Peyer's patch (tissue), 4 donors: ENCODE measurements at places on chromosomes 6 and 20.

DNA sequence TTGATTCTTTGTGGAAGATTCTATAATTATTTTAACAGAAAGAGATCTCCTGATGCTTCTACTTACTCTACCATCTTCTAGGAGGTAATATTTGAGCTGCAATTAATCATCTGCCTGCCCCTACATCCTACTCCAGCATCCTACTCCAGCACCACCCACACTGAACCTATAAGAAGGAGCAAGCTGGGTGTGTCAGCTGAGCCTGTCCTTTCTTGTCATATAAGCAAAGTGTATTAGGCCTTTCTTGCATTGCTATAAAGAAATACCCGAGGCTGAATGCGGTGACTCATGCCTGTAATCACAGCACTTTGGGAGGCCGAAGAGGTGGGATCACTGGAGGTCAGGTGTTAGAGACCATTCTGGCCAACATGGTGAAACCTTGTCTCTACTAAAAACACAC, 84.2 kb upstream of the ARG1 start:
- DNase-seq, result no peak

- DNase-seq, result no peak
Observed at GRCh38 chr6:9292975-9293374, 857.6 kb upstream of the SLC35B3 start.

GRCh38 chr6:157155804-157156203, 167.5 kb downstream of the TMEM242 start:
- no peak for DNase-seq

GRCh38 chr6:15365273-15365687, 119.4 kb downstream of the JARID2 start:
- peak; percentile 54 for DNase-seq

GRCh38 chr6:87203448-87204023, 48.2 kb downstream of the ZNF292 start:
- DNase-seq, result no peak

DNA sequence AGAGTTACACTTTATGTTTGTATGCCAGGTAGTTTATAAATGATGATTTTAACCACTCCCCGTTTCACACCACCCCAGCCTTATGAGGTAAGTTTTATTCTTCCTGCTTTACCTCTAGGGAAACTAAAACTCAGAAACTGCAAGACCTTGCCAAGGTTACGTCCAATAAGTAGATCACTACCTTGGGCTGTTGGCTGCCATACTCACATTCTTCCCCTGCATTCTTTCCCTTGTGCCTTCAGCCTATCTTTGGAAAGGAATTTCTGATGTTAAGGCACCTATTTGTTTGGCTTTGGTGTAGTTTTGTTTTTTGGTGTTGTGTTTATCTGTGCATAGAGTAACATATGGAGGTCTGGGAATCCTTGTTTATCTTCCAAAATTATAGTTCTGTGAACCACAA, 122.1 kb downstream of the UST start:
- DNase-seq, result no peak

DNA sequence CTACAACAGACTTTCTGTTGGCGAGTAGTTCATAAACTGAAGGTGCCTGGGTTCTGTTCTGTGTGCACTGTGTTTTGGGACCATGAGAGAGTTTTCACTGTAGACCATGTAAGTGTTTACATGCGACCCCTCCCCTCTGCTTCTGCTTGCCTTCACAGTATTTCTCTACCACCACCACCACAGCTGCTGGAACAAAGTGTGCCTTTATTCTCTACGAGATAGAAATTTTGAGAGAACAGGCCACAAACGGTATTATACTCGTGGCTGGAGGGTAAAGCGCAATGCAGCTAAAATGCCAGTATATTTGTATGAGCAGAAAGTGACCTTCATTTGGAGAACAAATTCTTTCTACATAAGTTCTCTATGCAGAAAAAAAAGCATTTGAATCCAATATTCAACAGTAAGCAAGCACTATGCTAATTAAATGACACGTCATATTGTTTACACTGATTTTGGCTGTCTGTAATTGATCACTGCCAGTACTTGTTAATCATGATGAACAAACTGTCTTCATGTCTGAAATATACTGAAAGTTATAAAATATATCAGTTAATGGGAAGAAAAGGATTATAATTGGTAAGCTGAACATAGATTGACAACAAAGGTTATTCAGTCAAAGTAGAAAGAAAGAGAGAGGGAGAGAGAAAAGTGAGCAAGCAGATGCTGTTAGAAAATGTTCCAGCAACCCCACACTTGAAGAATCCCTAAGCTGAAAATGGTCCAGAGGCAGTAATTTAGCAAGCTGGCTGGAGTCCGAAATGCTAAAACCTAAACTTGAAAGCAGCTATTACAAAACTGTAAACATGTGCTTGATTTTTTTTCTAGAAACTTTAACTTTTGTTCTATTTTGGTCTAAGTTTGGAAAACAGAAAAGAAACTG, 8.8 kb downstream of the CLDN20 start:
- DNase-seq, result no peak

DNA sequence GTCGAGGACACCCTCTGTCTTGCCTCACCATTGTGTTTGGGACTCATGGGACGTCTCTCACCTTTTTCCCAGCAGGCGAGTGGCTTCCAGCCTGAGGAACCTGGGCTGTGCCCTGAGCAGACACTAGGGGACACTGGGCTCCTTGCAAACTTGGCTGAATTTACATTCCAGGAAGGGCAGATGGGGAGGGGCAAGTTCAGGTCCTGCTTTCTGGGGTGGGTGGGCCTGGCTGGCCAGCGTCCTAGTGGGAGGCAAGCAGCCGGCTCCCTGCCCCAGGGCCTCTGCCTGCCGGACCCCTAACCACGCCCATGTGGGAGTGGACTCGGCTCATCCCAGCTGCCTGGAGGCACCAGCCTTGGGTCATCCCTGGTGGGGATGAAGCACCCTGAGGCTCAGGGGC, 48.2 kb upstream of the MLN start:
- no peak for DNase-seq

- peak; percentile 63 for DNase-seq
Observed at GRCh38 chr6:148747471-148748165, 788 bp downstream of the UST start.

DNA sequence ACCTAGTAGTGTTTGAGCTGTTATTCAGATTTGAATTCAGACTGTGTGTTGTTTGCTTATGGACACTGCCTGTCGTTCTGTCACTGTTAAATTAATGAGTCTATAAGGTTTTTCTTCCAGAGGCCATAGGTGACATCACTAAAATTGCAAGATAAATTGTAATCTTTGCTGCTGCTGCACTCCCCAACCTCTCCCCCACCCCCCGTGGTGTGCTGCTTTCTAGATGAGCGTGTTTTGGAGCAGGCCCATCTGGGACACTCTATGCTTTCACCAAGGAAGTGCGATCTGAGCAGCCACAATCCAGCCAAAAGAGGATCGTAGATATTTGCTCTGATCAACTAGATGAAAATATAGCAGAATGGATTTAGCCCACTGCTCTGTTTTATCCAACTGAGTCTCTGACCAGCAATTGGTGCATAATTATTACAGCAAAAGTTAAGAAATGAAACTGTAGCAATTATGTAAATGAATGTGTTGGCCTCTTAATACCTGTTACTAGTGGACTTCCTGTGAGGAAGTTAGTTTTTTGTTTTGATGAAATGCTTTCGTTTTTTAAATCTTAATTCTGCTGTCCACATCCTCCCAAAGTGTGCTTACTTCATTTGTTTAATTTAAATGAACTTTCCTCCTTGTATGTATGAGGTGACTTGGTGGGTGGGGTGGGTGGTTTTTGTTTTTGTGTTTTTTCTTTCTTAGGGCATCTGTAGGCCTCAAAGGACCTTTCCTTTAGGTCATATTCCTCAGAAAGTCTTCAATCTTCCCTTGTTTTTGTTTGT, 58.1 kb downstream of the RPRD1B start:
- no peak for DNase-seq

DNA sequence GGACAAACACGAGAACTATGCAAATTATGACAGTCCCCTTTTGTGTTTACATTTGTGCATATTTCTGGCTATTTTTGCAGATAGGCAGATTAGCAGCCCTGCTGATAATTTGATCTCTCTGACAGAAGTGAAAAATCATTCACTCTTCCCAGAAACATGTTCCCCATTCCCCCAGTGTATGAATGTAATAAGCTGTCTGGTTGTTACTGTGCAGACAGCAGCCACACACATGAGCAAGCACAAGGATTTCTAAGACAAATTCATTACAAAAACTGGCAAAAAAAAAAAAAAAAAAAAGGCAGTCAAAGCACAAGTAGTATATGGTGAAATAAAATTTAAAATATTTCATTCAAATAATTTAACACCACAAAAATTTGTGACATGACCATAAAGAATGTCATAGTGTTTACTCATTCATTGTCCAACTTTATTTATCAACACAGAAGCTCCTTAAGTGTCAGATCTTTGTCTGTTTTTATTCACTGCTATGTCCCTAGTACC, 95.5 kb upstream of the VGLL2 start:
- no peak for DNase-seq

- no peak for DNase-seq
Observed at GRCh38 chr20:13245250-13245723, 24.2 kb downstream of the ISM1 start.

GRCh38 chr6:82030301-82030700, 217.2 kb downstream of the IBTK start:
- no peak for DNase-seq

- no peak for DNase-seq
Observed at GRCh38 chr6:157493173-157493572, 112.2 kb downstream of the ZDHHC14 start.

GRCh38 chr6:3349388-3350251, 90.9 kb downstream of the PSMG4 start:
- DNase-seq, result no peak

GRCh38 chr6:35474131-35474941, 6.1 kb downstream of the RPL10A start:
- no peak for DNase-seq

DNA sequence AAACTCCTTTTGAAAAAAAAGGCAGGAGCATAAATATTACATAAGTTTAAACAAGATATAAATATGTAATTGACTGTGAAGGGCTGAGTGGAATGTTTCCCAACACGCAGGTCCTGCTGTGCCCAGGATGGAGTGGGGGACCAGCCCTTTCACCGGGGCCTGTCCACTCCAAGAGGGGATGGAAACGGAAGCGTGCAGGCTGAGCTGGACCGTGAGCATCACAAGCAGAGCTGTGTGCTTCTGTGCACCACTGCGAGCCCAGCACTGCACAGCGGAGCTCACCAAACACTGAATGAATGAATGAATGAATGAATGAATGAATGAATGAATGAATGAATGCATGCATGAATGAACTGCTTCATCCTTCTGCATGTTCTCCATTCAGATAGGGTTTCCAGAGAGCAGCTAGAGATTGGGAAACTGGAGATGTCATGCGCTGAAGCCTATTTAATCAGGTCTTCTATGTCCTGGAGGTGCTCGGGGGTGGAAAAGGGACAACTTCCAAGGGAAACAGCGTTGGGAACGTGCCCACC, 157.7 kb downstream of the ANKRD60 start:
- DNase-seq, result peak; percentile 8

GRCh38 chr20:5863040-5863833, 87.1 kb downstream of the TRMT6 start:
- DNase-seq, result no peak

DNA sequence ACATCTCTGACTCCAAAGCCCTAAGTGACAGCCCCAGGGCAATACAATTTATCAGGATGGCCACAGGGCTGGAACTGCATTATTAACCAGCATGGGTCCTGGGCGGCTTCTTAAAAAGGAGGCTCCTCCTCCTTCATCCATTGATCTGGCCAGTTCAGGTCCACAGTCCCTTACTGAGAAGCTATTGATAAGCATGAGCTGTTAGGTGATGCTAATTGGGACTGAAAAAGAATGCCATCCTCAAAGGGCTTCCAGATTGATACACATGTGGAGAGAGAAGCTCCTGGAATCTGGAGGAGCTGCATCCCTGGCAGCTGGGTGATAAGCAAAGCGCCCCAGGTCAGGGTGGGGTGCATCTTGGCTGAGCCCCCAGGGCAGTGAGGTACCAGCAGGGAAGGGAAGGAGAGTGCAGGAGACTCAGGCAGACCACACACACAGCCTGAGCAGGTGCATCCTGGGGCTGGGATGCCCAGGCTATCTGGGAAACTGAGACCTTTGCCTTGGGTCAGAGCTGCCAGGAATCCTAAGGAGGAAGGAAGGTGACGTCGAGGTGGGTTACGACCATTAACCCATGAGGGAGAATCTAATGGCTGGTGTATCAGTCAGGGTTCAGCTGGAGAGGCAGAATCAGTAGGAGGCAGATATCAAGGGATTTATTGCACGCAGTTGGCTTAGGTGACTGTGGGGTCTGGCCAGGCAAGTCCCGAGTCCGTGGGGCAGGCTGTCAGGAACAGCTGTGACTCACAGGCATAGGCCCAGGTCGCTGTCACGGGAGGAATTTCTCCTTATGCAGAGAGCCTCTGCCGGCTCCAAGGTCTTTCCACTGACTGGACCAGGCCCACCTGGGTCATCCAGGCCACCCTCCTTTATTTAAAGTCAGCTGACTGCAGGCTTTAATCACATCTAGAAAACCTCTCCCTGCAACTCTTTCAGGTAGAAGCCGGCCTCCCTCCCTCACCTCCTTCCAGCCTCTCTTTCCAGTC, 261.2 kb downstream of the BMP7 start:
- DNase-seq, result no peak

- DNase-seq, result no peak
Observed at GRCh38 chr6:10964684-10965083, 77.8 kb downstream of the SYCP2L start.

- no peak for DNase-seq
Observed at GRCh38 chr20:8796088-8796660, 272.7 kb upstream of the PLCB4 start.

- no peak for DNase-seq
Observed at GRCh38 chr6:117548797-117549301, 53.5 kb downstream of the GOPC start.

DNA sequence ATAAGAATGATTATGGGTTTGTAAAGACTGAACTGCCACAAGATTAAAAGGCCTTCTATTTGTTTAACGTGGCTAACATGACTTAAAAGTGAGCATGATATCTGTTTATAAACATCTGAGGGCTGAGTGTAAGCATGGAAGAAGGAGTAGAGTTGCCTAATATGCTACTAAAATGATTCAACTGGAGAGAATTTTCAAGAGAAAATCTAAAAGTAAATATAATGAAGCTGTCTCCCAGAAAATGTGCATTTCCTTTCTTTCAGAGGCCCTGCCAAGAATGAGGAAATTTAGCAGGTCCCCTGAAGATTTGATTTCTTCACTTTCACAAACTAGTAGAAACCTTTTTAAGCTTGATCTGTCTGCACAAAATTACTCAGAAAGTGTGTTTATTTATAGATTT, 4.2 kb upstream of the EYA4 start:
- DNase-seq, result no peak

- DNase-seq, result no peak
Observed at GRCh38 chr6:49739423-49739822, 4.8 kb downstream of the CRISP3 start.
